Daoy (cell line): ENCODE measurements at places on chromosomes 3 and 15.

- no peak for DNase-seq
Observed at GRCh38 chr3:9747267-9747666, 2.5 kb upstream of the OGG1 start.

GRCh38 chr3:178498871-178499270 is 37.4 kb upstream of the KCNMB2 start:
- no peak for DNase-seq

DNA sequence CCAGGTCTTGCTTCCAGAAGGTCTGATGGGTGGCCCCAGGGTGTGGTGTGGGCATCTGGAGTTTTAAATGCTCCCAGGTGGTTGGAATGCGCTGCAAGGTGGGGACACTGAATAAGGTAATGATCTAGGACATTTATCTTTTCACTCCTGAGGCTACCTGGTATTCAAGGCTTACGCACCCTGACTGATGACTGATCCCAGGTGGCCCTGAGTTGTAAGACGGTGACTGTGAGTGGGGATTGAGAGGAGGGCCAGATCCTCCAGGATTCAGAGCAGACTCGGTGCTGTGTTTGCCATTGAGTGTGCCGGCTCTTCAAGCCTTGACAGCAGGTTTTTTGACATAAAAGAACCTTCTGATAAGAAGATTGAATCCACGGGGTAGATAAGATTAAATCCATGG is 40.3 kb downstream of the SLC6A20 start:
- DNase-seq = no peak

DNA sequence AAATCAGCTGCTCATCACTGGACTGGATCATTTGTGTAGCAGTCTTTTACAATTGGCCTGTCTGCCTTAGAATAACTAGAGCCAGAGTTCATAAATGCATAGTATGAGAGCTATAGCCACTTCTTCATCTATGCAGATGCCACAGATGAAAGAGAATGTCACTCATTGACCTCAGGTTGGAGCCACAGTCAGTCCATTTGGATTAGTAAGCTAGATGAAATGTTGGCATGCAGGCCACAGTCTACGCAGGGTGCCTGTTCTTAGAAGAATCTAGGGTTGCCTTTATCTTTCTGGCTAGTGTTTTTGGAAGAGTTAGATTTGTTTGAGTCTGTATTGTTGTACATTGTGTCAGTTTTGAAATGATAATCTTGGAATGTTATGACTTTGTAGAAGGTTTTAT is 25.4 kb upstream of the EDEM1 start:
- peak; percentile 72 for DNase-seq

DNA sequence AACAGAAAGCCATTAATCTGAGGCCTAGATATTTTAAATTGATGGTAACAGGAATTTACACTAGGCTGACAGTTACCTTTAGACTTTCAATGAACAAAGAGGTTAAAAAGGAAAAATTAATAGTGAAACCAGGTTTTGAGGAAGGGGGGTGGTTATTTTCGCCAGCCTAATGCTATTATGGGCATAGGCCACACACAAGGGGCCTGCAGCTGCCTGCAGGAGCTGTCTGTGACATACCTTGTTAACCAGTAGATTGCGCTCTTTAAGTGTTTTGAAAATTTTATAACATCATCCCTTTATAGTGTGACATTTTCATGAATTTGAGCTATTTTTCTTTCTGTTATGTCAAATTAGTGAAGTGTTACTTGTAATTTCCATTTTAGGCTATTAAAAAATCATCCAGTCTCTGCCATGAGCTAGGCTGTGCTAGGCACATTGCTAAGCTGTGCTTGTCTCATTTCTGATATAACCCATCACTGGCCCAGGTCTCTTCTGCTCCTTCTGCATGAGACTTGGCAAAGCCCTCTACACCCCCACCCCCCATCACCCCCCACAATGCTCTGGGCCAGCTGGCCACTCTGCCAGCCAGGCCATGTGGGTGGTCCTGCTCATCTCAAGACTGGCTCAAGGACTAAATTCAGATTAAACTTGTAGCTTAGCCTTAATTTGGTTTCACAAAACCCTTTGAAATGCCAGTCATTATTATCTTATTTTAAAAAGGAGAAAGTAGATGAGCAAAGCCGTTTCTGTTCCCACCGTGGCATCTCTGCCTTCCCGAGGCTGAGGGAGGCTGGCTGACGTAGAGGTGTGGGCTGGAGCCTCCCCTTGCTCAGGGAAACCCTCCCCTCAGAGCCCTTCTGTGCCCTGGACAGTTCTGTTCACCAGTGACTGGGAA is 48.4 kb upstream of the SEC22A start:
- no peak for DNase-seq

DNA sequence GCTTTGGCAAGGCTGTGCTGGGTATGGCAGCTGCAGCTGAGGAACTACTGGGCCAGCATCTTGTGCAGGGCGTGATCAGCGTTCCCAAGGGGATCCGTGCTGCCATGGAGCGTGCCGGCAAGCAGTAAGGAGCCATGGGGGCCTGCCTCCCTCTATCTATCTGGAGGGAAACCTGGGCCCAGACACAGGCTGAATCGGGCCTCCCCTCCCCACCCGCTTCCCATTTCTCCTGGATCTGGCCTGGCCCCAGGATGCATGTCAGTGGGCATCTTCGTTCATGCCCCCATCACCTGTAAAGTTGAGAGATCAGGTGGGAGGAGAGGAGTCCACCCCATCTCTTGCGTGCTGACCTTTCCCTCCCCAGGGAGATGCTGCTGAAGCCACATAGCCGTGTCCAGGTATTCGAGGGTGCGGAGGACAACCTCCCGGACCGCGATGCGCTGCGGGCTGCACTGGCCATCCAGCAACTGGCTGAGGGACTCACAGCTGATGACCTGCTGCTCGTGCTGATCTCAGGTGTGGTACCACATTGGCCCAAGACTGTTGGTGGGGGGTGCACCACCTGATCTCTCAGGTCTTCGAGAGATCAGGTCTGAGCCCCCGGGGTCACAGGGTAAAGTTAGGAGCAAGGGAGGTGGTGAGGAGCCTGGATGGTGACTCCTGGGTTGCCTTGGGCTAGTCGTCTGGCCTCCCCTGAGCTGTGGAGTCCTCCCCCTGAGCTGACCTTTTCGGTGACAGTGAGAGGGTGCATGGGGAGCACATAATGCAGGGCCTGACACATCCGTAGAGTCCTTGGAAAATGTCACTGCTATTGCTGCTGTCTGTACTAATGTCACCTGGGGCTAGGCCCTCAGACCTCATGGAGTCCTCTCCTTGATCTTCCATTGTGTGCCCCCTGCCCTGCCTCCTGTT is 3.2 kb downstream of the GLYCTK start:
- DNase-seq = no peak

DNA sequence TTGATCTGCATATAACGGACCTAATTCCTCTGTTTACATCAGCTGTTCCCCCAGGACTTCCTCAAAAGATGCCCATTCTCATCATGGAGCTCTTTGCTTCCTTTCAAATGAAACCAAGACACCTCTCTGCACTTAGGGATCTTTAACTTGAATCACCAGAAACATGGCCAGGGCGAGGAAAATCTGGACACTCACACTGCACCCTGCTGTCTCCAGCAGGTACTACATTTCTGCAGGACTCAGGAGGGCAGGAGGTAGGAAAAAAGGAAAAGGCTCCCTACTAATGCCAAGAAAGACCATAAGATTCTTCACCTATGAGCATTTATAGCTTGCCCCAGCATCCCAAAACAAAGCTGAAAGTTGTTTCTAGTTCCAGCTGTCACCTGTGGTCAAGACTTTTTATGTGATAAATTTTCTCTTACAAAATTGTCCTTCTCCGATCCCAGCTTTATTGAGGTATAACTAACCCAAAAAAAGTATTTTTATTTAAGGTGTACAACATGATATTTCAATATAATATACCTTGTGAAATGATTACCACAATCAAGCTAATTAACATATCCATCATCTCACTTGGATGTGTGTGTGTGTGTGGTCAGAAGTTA is 87.3 kb upstream of the C15orf61 start:
- DNase-seq = peak; percentile 45

DNA sequence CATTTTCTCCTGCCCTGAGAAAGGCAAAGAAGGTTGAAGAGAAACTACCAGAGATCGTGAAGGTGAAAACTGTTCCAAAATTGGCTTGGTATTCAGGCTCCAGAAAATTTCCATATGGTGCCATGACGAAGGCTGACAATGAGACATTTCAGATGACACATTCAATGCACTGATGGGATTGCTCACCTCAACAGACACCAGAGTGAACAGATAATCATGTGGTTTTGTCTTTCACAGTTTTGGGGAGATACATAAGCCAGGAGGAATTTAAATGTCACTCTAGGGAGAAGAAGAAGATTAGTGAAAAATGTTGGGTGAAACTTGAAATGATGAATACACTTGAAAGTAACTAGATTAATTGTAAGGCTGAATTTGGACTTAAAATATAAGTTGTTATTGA is 339.7 kb upstream of the EPHA3 start:
- no peak for DNase-seq

GRCh38 chr15:98281130-98281529 is 320.6 kb downstream of the ARRDC4 start:
- no peak for DNase-seq

DNA sequence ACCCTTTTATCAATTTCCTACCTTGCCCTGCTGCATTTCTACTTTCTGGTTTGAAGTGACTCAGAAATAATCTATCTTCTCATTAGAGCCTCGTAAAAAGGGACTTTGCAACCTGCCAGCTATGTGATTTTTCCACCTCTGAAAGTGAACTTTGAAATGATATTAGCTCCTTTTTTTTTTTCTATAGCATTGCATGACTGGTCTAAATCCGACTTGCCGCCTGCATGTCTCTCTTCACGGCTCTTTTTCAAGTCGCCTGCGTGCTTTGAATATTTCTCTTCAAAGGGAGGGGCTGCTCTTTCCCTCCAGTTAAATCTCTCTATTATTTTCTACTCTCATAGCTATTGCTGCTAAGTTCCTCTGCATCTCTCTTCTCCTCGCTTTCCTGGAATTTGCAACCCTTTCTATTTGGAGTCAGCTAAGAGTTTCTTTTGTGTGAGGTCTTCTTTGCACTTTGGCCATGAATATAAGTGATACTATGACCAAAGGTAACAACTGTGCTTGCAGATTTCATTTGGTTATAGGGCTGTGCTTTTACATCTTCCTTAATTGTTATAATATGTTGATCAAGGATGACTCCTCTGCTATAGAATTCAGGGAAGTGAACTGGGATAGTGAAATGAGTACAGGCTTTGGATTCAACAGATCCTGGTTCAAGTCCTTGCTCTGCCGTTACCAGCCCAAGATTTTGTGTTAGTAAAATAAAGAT is 541.1 kb downstream of the AGBL1 start:
- DNase-seq = no peak

DNA sequence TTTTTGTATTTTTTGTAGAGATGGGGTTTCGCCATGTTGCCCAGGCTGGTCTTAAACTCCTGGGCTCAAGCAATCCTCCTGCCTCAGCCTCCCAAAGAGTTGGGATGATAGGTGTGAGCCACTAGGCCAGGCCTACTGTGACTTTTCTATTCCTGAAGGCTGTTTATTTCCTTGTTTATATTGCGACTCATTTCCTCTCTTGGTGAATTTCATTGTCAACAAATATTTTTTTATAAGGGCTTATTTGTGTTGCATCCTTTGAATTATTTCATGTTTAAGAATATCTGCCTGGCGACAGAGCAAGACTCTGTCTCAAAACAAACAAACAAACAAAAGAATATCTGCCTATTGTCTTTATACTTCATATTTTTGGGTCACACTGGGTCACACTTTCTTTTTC is 29.4 kb upstream of the MCCC1 start:
- no peak for DNase-seq

GRCh38 chr3:176310641-176311040 is 886.6 kb downstream of the TBL1XR1 start:
- no peak for DNase-seq

GRCh38 chr3:4079339-4080195 is 223.6 kb upstream of the SETMAR start:
- no peak for DNase-seq

DNA sequence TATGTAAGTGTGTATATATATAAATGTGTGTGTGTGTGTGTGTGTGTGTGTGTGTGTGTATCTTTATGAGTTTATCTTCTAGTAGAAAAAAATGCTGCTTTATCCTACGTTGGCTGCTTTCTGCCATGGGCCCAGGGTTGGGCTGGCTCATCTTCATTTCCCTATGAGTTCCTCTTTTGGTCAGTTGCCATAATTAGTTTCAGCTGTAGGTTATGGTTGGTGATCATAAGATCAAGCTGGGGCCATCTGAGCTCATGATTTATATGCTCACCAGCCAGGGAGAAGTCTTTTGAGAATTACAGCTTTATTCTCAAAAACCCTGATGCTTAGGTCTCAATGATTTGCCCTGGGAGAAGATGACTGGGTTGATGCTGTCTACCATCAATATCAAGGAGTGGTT is 775.8 kb upstream of the ARPP21 start:
- DNase-seq = no peak

GRCh38 chr3:46999516-47000197 is 20.2 kb downstream of the NBEAL2 start:
- DNase-seq = no peak

GRCh38 chr15:92619145-92620101 is 36.2 kb downstream of the FAM174B start:
- DNase-seq = no peak

DNA sequence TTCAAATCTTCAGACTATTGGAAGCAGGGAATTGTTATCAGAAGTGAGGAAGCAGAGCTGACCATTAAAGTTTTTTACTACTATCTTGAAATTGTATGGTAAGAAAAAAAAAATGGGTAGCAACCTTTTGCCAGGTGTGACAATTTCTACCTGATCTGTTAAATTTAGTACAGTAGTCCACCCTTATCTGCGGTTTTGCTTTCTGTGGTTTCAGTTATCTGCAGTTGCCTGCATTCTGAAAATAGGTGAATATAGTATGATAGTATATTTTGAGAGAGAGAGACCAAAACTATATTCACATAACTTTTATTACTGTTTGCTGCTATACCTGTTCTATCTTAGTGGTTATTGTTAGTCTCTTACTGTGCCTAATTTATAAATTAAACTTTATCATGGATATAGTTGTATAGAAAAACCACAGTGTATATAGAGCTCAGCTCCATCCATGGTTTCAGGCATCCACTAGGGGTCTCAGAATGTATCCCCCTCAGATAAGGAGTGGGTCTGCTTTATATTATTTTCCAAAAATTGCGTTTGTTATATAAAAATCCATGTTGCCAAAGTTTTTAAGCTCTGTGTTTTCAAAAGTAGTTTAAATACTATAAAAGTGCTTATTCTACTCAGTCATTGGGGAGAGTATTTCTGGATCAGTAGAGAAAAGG is 69.9 kb downstream of the PTPRG start:
- no peak for DNase-seq

GRCh38 chr15:78108300-78109084 is 16.1 kb downstream of the SH2D7 start:
- peak; percentile 80 for DNase-seq
